ENCODE measurements at places on chromosomes 1 and 21. TPM values are rescaled to one million over a fixed set of nuclear protein-coding genes. Genes with fewer than 3 reads are reported as not detected.
A peak's percentile ranks its signal among the peaks of the same experiment; 100 is the strongest.

AMPD1 gene
- total RNA-seq, result not detected

SLC22A15 gene
- total RNA-seq, result 21.0 TPM

FCMR gene
- 0.33 TPM for total RNA-seq

VANGL1 gene
- 8.1 TPM for total RNA-seq

- no peak for DNase-seq
- H3K27ac ChIP-seq, result peak overlapping the region; percentile 66
- H3K36me3 ChIP-seq, result no peaks in the 10 kb centered on the region
- H3K4me3 ChIP-seq, result no peak overlapping the region
Measured at GRCh38 chr1:243288062-243288461, 32.2 kb downstream of the SDCCAG8 start.

DNA sequence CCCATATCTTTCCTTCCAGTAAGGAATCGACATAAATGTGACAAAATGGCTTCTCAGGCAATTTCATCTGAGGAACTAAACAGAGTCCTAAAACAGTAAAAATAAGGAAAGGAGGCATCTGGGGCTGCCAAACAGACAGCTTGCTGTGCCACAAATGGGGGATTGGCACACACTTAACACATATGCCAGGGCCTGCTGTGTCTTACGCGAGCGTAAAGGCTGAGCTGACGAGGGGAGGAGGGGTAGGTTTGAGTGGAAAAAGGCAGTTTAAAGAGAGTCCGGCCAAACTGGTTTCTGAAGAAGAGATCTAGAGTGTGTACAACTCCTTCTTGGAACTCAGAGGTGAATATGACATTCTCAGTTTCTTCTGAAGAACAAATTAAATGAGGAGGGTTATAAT, 244.1 kb upstream of the MAP1LC3C start:
- no peak overlapping the region for H3K4me3 ChIP-seq
- no peaks in the 10 kb centered on the region for H3K27me3 ChIP-seq
- no peaks in the 10 kb centered on the region for H3K36me3 ChIP-seq

- DNase-seq, result no peak
- no peak overlapping the region for H3K27ac ChIP-seq
- peaks cover 13% of the 10 kb centered on the region for H3K4me1 ChIP-seq
- no peaks in the 10 kb centered on the region for H3K27me3 ChIP-seq
- H3K36me3 ChIP-seq, result peaks cover 4% of the 10 kb centered on the region
Measured at GRCh38 chr1:19739628-19740027, 60.1 kb downstream of the TMCO4 start.

Measured in fibroblast of lung (primary cell).